Fibroblast of gingiva (primary cell): ENCODE measurements at places on chromosomes 3 and 15.

DNA sequence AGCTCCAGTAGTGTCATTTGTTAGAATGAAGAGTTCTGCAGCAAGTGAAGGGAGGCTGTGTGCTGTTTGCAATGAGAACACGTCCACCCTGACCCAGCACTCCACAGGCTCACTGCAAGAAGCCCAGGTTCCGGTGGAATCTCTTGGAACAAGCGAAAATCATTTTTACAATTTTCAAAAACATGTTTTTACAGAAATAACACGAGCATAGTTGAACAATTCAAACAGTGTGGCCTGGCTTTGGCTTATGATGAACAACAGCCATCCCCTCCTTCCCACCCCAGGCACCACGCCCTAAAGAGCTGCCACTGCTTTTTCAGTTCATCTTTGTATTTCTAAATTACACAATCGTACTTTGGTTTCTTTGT, 59.5 kb upstream of the KY start:
- no peak for DNase-seq

DNA sequence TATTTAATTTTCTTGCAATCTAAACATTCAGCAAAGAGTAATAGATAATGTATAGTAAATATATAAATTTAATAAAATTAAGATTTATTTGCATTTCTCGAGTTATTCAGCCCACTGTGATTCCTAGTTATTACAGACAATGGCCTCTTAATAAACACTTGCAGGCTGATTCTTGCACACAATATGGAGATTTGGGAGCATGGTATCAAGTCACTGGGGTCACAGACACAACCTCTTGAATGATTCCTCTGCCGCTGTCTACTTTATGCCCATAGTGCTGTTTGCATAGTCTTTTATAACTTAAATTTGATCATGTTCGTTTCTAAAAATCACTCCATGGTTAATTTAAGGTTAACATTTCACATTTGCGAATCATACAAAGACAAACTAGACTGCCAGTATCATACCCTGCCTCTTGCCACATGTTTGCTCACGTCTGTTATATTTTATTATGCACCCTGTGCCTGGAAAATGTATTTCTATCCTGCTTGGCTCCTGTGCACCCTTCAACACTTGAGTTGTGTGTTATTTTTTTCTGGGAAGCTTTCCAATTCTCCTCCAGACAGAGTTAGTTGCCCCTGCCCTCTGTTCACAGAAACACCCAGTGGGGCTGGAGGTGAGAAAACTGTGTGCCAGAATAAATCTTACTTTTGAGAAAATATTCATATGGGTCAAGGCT, 206.3 kb upstream of the ROBO1 start:
- DNase-seq = no peak

GRCh38 chr15:37094915-37095711, 5.2 kb downstream of the MEIS2 start:
- no peak for DNase-seq

DNA sequence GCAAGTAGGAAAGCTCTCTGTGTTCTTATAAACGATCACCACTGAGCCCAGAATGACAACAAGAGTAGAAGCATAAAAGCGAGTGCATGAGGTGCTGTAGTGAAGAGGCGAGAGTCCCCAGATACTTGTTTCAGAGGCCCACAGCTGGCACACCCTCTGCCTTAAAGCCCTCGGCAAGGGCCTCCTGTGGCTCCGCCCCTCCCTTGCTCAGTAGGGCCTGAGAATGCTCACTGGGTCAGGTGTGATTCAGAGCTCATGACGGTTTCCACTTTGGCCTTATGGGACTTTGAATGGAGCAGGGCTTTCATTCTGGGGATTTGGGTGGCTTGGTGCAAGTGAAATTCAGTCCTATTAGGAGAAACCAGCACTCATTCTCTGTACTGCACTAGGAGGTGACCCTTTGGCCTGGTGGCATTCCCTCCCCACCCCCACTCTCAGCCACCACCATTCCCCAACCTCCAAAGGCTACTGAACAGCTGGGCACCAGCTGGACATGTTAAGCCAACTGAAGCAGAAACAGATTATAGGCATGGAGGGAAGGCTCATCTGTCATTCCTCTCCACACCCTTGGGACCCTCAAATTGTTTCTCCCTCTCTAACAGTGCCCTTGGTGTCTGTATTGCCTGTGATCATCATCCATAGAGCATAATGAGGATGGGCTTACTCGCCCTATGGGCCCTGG, 109.6 kb upstream of the CTDSPL start:
- no peak for DNase-seq

DNA sequence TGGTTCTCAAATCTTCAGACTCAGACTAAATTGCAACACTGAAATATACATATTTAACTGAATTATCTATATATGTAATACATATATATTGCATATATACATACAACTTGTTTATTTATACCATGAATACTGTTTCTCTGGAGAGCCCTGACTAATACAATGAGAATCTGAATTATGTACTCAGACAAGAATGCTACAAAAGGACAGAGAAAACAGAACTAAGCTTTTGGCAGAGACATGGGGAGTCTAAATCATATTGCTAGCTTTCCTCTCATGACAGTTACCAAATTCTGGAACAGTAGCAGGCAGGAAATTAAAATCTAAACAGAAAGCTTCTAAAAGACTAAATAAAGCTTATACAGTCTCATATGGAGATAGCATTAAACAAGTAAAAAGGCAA, 142.4 kb upstream of the KCNMB2 start:
- DNase-seq = peak; percentile 82

DNA sequence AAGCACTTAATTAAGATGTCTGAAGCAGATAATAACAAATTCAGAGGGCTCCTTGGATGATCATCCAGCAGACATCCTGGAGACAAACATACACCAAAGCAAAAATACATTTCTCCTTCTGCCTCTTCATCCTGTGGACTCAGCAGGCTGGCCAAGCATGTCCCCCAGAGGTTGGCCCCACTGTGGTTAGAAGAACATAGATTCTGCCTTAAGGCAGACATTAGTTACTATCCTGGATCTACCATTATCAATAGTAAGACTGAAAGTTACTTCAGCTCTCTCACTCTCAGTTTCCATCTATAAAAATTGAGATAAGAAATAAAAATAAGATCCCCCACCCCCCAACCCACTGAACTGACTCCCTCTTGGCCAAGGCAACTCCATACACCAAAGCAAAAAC, 28.6 kb upstream of the TGFBR2 start:
- no peak for DNase-seq
